Mucosa of gallbladder (tissue), 1 donor: ENCODE measurements at places on chromosomes 2 and 18. TPM values are rescaled to one million over a fixed set of nuclear protein-coding genes. Genes with fewer than 3 reads are reported as not detected.

- DNase-seq, result no peak
Measured at GRCh38 chr18:36831139-36831538, 2.2 kb downstream of the KIAA1328 start.

DNA sequence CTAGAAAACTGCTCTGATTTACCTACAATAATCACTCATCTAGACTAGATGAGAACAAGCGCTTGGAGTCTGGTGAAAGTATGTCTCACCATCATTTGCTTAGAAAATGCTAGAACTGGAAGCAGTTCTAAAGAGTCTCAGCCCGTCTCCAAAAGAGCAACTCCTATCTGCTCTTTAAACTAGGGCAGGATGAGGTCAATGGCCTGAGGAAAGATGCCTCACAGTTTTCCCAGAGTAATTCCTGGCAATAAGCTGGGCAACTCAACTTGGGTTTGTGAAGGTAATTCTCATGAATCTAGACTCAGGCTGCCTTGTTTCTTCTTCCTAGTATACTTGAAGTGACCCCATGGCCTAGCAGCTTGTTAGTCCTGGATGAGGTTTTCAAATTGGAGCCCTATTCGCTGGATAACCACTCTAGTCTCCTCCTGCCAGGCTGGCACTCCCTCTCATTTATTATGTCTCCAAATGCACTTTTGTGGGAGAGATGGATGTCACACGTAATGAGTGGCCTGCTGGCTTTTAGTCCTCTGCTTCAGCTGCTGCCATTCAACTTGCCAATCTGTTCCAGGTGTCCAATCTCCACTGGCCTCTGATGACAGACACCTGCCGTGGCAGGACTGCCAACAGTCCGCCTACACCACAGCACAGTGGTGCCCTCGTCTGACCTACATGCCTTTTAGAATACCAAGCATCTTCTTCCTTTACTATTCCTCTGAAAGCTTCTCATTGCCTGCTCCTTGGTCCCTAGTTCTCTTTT lies 80.9 kb downstream of the CABYR start:
- no peak for DNase-seq

DNA sequence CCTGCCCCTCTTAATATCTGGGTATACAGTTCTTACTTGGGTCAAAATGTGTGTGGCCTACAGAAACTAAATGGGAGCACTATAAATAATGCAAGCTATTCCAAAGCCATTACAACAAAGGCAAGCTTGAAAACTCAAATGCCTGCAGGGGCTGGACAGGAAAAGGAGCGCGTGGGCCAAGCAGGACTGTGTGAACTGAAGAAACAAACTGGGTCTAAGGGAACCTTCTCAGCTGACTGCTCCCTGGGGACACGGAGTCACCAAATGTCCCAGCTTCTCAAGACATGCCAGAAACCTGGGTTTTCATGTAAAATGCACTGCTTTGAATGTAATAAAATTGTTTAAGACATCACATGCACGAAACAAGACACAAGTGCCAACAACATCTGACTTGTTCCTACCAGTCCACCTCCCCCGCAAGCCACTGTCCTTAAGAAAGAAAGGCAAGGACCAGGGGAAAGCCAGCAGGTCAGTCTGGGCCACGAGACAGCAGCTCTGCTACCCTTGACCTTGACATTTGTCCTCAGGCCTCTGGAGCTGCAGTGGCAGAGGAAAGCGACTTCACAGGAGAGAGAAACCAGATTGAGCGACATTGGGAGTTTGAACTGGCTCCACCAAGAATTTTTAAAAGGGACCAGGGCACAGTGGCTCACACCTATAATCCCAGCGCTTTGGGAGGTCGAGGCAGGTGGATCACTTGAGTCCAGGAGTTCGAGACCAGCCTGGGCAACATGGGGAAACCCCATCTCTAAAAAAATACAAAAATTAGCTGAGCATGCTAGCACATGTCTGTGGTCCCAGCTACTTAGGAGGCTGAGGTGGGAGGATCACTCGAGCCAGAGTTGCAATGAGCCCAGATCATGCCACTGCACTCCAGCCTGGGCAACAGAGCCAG lies 89.7 kb upstream of the SH3BP4 start:
- no peak for DNase-seq

The ICOS gene
- 0.98 TPM for total RNA-seq
